ENCODE measurements at places on chromosomes 7 and 10.

DNA sequence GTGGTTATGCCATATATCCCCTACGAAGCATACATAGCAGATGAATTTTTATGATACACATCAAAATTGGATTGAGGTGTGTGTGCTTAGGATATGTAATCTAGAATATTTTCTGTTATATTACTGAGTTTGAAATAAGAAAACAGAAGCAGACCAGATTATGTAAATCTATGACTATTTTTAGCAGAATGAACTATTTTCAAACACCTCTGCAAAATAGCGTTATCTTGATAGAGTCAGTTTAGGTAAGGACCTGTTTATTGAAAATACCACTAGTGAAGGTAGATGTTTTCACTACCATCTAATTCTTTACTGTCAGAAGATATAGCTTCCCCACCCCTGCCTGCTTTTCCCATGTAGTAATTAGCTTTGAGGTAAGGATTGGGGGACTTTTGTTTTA, 9.1 kb downstream of the LANCL2 start:
- DNase-seq, result no peak

DNA sequence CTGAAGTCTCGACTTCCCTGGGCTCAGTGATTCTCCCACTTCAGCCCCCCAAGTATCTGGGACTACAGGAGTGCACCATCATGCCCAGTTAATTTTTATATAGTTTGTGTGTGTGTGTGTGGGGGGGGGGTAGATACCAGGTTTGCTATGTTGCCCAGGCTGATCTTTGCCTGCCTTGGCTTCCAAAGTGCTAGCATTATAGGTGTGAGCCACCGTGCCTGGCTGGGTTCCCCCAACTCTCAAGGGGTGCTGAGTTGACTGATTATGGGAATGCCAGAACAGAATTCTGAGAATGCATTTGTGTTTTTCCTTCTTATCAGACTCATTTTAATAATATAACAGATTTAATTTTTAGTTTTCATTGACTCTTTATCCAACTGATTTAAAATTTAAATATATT, 19.5 kb downstream of the RPA3 start:
- DNase-seq, result no peak

GRCh38 chr7:86748843-86749719, 105.4 kb downstream of the GRM3 start:
- no peak for DNase-seq

DNA sequence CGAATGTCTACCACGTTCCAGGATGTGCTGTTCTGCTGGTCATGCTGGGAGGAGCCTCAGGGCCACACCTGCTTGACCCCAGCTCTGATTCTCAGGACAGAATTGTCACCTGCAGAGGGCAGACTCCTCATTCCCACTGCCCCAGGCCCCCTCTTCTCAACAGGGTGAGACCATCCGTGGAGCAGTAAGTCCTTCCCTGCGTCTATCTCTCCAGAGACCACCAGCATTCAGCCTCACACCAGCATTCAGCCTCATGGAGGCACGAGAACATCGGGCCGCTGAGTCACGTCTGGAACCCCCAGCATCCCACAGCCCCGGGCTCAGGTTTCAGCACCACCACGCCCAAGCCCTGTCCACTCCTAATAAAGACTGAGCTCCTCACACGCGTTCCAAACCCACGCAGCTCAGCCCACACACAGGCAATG, 273.4 kb downstream of the DIP2C start:
- DNase-seq, result peak; percentile 3

DNA sequence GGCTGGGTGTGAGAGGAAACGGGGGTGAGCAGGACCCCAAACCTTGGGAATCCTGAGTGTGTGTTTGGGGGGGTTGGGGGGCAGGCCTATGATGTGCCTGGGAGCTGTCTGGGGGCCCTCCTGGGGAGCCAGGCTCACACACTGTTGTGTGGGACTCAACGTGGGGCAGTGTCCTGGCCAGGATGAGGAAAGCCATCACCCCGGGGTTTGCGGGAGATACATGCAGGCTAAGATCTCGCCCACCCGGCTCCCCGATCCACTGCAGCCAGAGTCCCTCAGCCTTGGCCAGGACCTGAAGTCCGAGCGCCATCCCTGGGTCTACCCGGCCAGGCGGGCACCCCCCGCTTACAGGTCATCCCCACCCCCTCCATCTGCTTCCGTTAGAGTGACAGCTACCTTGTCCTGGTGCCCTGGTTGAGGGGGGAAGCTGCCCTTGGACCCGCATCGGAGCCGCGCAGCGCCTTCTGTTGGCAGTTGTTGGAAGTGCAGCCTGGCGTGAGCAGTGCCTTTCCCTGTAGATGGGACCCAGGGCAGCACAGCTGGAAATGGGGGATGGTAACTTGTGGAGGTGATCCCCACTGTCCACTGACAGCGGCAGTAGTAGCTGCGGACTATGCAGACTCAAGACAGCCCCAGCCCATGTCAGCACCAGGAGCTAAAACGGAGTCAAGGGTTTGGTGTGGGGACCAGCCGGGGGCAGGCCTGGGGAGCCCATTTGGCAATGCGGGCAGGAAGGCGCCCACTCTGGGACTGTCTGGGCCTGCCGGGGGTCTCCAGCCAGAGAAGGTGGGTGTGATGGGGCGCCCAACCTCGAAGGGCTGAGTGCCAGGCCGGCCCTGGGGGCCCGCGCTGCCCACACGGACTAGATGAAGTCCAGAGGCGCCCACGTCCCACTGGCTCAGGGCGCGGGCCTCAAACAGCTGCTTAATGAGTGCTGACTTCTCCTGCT, 885.6 kb upstream of the ZNF722 start:
- no peak for DNase-seq

DNA sequence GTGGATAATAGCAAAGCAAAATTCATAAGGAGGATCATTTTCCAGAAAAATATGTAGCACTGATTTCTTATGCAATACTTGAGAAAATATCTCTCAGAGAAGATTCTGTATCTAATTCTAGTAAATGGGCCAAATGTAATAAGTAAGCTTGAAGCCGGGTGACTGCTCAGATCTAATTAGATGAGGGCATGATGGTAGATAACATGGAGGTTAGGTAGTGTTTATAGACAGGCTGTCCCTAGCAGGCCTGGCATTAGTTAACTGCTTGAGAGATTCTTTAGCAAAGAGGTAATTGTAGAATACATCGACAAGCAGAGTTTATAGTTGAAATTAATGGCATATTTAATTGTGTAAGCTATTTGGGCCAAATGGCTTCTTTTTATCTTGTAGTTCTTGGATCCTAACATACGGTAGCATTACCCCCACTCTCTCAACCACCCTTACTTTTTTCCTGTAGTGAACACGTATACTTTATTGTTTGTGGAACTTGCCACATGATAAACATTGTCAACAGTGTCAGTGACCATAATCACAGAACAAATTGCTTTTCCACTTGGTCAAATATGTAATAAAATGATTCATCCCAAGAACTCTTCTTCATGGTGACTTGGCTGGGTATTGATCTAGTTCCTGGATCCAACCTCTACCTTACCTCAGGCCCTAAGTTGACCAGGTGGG, 343.1 kb downstream of the BBS9 start:
- DNase-seq, result no peak

- DNase-seq, result peak; percentile 66
Measured at GRCh38 chr7:144127714-144128334, 4.8 kb downstream of the OR2A14 start.

- DNase-seq, result peak; percentile 65
Measured at GRCh38 chr10:126092366-126093215, 196.2 kb downstream of the FANK1 start.

- no peak for DNase-seq
Measured at GRCh38 chr10:6274484-6274883, 71.8 kb downstream of the PFKFB3 start.

GRCh38 chr7:106914018-106914607, 49.0 kb downstream of the PIK3CG start:
- DNase-seq, result no peak

DNA sequence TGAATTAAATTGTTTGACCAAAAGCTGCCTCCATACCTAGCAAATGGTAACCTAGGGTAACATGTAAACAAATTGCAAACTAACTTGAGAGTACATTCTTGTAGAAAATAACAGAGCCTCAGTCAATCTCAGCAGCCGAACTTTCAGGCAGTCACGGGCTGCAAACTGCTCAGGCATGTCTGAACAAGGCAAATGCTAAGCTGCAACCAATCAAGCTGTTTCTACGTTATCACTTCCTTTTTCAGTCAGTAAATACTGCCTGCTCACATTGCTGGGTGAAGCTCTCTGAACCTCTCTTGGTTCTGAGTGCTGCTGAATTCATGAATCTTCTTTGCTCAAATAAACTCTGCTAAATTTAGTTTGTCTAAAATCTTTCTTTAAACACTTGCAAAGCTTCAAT, 1212.4 kb downstream of the SORCS1 start:
- DNase-seq, result peak; percentile 22

DNA sequence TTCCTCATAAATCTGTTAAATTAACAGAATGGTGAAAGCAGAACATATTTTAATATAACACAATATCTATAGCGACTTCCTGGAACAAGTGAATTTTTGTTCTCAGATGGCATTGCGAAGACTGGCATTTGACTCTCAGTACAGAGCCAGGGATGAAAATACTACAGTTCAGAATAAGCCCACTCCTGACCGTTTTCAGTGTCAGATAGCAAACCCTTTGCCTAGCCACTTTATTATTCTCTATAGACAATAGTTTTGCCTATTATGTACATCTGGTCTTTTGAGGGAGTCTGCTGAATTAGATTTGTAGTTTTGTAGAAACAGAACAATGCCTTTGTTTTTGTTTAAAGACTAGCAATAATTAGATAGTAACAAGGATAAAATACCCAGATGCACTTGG, 2.3 kb downstream of the MINPP1 start:
- no peak for DNase-seq

DNA sequence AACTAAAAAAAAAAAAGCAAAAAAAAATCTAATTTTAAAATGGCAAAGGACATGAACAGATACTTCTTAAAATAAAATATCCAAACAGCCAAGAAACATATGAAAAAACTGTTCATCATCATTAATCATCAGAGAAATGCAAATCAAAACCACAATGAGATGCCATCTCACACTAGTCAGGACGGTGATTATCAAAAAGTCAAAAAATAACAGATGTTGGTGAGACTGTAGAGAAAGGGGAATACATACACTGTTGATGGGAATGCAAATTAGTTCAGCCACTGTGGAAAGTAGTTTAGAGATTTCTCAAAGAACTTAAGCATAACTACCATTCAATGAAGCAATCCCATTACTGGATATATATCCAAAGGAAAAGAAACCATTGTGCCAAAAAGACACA, 30.2 kb downstream of the COBL start:
- DNase-seq, result no peak

- no peak for DNase-seq
Measured at GRCh38 chr10:125575843-125576242, 107.1 kb downstream of the TEX36 start.

DNA sequence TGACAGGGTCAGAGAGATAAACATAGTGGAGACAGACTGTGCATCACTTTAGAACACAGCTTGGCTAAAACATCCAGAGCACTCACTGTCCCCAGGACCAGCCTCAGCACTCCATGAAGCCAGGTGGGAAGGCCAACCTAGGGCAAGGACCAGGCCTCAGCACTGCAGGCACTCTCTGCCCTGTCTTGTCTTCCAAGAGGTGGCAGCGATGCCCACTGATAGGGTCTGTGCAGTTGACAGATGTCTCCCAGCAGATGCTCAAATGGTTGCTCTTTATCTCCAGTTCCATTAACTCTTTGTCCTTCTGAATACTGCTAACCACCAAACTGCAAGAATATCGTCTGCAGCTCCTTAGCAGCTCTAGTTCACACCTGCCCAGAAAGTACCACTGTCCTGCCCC, 9.1 kb downstream of the DDX56 start:
- no peak for DNase-seq

GRCh38 chr10:13788320-13788600, 201.5 kb downstream of the PRPF18 start:
- peak; percentile 45 for DNase-seq

- DNase-seq, result peak; percentile 82
Measured at GRCh38 chr10:119211176-119211575, 3.8 kb downstream of the GRK5 start.

GRCh38 chr7:100476101-100476780, 2.8 kb downstream of the TSC22D4 start:
- DNase-seq, result no peak

DNA sequence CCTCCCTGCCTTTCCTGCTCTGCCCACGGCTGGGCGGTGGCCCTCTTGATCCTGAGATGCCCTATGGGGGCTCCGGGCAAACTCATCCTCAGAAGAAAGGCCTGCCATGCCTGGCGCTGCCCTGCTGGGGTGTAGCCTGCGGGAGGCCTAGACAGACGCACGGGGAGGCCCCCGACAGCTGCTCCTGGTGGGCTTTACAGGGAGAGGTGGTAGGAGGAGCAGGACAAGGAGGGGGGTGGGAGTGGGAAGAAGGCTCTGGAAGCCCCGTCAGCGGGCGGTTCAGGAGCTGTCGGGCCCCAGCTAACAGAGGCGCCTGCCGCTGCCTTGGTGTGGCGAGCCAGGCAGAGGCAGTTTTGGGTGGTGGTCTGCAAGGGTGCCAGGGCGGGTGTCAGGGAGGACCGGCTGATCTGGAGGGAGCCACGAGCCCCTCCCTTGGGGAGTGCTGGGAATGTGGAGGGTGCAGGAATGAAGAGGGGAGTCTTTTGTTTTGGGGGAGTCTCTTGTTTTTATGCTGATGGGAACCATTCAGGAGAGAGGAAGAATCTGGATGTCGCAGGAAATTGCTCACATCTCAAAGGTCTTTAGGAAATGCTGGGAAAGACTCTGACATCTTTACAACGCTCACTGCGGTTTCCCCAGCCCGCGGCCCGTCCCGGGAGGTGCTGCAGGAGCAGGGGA, 63.5 kb downstream of the CFAP46 start:
- no peak for DNase-seq

- no peak for DNase-seq
Measured at GRCh38 chr7:74053589-74054186, 25.7 kb downstream of the ELN start.

DNA sequence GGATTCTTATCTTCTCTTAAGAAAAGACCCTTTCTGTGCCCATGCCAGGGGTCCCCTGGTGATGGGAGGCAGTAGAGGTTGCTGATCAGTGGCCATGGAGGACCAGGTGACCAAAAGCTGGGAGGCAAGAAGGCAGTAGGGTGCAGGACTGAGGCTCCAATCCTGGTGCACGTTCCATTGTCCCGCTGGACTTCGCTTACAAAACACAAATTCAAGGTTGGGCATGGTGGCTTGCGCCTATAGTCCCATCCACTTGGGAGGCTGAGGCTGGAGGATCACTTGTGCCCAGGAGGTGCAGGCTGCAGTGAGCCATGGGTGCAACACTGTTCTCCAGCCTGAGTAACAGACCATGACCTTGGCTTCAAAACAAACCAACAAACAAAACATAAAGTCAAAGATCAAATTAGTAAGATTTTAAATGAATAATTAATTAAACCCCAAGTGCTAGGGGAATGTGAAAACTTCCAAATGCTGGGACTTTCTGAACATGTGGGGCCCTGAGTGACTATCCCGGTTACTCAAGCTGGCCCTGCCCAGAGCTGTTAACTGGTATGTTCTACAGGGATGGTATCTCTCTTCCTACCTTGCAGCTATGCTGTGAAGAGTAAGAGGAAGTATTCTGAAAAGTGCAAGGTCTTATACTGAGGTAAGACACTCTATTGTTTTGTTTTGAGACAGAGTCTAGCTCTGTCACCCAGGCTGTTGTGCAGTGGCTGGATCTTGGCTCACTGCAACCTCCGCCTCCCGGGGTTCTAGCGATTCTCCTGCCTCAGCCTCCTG, 97.6 kb downstream of the LYZL2 start:
- DNase-seq, result no peak

GRCh38 chr7:77498659-77499379, 38.3 kb upstream of the PTPN12 start:
- DNase-seq, result no peak

GRCh38 chr7:15104411-15105092, 202.0 kb upstream of the DGKB start:
- DNase-seq, result no peak

Measured in fibroblast of skin of back (primary cell).